ENCODE measurements at places on chromosomes 2 and 18.

DNA sequence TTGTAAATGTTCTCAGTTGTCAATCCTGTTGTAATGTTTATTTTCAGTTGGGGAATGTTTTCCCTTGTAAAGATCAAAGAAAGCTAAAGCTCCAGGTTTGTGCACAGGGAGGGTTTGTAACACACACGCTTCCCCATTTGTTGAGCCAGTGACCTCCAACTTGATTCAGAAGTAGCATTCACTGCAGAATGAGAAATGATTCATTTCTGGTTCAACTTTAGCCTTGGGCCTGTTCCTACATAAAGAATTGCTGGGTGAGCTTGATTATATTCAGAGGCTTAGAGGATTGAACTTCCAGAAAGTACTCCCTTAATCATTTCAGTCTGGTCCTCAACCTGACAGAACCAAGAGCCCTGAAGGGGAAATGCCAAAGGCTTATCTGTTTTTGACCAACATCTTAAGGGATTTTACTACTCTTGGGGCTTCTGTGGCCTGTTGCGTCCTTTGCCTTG lies 70.6 kb upstream of the CAVIN2 start:
- no peak for DNase-seq

DNA sequence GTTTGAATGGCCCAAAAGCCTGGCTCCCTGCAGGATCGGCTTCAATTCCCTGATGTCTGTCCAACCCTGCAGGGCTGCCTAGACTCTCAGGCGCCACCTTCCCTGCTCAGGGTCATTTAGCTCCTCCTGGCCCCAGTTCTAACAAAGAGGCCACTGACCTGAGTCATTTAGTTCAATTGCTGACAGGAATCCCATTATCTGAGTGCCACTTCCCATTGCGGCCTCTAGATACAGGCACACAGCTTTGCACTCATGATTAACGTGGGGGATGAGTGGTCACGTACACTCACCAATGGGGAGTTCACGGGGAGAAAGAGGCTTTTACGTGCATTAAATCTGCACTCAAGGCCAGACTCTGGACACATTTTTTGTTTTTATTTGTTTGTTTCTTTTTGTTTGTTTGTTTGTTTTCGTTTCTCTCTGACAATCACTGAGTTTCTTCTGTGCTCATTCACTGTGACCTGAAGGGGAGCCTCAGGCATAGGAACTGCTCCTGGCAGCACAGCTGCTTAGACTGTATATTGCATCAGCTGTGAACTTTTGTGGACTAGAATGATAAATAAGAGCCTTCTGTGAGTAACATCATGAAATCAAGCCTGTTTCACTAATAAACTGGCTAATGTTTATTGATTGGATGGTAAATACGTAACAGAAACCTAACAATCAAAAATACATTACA lies 118.9 kb upstream of the CTNNA2 start:
- no peak for DNase-seq

- DNase-seq = no peak
Observed at GRCh38 chr2:238498188-238498587, 71.5 kb downstream of the ASB1 start.

DNA sequence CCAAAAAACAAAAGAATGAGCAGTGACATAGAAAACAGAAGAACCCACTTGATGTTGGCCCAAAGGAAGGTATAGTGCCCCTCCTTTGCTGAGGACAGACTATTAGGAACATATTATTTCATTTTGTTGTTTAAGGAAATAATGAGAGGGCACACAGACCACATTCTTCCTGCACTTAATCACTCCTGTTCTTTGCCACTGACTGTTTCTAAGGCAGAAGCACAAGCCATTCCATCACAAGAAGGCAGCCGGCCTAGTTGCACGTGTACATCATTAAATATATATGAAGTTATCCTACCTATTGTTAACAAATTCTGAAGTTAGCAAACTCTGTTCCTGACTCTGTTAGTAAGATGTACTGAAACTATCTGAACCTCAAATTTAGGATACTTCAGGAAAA lies 110.0 kb downstream of the LNPK start:
- DNase-seq = no peak

- DNase-seq = no peak
Observed at GRCh38 chr2:212117926-212118325, 420.7 kb downstream of the ERBB4 start.

- DNase-seq = no peak
Observed at GRCh38 chr2:234435836-234436481, 60.9 kb downstream of the ARL4C start.

GRCh38 chr2:197081294-197081693 lies 154.8 kb upstream of the PGAP1 start:
- DNase-seq = no peak

- DNase-seq = no peak
Observed at GRCh38 chr18:57901825-57902589, 98.9 kb upstream of the ATP8B1 start.

DNA sequence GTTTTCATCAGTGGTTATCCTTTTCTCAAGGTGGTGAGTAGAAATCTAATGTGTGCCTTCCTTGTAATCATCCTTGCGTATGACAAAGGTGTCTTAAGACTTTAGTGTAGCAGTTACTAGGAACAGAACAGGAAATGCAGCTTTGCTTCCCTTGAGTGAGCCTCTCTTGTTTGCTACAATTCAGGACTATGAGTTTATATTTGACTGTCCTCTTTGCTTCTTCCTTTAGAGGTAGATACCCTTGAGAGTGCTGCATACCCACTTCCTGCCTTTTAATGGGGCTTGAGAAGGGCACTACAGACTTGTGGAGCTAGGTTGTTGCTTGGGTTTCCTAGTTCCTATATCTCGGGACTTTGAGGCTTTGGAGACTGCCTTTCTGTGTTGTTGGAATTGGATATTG lies 3.8 kb downstream of the KCNJ13 start:
- DNase-seq = no peak

DNA sequence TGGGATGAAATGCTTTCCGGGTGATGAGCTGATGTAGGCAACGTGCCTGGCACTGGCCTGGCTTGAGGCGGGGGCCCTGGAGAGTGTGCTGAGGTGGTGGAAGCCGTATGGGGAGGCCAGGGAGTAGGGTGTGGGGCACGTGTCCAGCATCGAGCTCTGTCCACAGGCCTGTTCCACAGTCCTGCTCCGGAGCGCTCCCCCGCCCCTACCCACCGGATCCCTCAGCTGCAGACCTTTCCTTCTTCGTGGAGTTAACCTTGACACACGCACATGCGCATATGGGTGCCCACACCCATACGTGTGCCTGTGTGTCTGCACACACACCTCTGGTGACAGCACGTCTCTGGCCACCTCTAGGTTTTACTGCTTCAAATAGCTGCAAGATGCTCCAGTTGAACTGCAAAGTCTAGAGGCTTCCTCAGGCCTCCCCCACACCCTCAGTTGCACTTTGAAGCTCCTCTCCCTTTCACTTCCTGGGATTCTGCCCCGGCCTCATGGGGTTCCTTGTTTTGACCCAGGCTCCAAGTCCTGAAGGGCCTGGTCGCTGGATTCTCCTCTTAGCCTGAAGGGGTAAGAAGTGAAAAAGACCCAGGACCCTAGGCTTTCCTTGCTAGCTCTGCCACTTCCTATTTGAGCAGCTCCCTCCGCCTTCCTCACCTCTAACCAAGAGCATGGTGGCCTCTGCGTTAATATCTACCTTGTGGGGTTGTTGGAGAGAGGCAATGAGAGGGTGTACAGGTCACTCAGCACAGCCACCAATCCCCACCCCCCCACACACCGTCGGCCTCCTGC lies 49.5 kb downstream of the INHBB start:
- no peak for DNase-seq

- DNase-seq = no peak
Observed at GRCh38 chr2:178927173-178927572, 120.0 kb upstream of the TTN start.

DNA sequence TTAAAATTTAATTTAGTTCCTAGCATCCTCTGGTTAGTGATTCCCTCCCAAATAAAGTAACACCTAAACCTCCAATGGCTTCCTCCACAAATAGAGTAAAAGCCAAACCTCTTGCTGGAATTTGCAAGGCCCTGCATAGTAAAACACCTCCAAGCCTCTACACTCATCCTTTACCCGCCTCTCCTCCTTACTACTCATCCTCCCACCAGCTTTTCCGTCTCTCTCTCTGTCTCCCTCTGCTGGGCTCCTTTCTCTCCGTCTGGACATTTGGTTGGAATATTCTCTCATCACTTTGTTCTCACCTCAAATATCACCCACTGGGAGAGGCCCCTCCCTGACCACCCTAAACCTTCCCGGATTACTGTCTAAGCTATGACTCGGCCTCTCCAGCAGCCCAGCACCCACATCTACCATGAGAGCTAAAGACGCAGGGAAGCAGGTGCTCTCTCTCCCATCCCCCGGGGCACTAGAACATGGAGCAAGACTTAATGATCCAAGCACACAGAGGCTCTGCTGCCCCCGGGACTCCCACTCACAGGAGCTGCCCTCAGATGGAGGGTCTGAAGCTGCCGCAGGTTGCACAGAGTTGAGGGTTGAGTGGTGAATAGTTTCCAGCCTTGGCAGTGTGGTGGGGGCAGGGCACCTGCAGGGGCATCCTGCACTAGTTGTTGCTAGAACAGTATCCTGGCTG lies 167.2 kb downstream of the FBXO15 start:
- DNase-seq = no peak

GRCh38 chr2:100321179-100321865 lies 979 bp downstream of the LONRF2 start:
- DNase-seq = peak; percentile 6

GRCh38 chr2:168174756-168175155 lies 72.6 kb downstream of the STK39 start:
- no peak for DNase-seq

GRCh38 chr2:95069465-95069864 lies 44.0 kb downstream of the MAL start:
- DNase-seq = no peak

DNA sequence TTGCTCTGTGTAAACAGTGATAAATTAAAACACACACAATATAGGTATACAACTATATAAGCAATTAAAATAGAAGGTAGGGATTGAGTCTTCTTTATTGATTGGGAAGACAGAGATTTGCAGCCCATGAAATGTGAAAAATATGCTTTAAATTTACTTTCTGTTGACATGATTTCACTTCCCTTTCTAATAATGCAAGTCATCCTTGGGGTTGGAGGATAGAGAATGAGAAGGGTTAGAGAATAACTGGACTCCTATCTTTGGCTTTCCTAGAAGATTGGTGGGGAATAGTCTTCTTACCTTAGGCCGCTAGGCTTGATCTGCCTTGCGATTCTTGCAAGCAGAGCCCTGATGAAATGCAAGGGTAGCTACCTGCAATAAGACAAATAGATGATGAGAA lies 339.8 kb downstream of the NYAP2 start:
- DNase-seq = no peak

DNA sequence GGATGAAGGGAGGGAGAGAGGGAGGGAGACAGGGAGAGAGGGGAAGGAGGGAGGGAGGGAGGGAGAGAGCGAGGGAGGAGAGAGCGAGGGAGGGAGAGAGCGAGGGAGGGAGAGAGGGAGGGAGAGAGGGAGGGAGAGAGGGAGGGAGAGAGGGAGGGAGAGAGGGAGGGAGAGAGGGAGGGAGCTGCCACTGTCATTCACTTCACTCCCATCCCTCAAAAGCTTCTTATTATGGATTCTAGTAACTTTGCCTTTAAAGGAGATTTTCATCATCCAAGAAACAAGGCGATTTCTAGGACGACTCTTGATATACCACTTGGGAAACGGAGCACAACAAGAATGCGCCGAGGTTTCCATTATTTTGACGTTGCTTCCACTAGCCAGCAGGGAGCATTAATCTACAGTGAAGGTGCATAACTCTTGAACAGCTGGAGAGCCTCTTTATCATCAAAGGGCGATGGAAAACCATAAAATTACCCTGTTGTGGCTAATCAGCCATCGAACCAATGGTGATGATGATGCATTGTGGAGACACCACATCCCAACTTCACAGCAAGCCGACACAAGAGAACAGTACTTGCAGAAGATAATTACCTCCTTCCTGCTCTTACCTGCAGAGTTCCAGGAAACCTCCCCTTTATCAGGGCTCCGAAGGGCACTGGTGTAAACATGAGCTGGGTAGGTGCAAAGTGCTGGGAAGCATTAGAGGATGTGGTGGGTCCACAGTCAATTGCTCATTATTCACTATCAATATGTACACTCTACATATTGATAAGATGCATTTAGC lies 130.5 kb downstream of the EIPR1 start:
- no peak for DNase-seq

DNA sequence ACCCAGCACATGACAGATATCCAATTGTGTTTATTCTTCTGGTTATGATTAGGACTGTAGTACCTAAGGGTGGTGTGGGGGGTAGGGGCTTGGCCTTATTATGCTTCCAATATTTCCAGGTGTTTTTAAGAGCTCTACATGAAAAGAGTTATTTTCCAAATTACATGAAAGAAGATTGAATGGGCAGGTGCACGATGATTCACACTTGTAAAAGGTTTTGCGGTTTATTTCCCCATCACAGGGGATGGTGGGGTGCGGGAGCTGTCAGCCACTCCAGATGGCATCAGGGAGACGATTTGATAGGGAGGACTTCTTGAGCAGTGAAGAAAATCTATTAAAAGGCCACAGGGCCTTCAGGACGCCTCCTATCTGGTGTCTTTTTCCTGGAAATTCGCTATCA lies 15.1 kb upstream of the CCBE1 start:
- DNase-seq = no peak

DNA sequence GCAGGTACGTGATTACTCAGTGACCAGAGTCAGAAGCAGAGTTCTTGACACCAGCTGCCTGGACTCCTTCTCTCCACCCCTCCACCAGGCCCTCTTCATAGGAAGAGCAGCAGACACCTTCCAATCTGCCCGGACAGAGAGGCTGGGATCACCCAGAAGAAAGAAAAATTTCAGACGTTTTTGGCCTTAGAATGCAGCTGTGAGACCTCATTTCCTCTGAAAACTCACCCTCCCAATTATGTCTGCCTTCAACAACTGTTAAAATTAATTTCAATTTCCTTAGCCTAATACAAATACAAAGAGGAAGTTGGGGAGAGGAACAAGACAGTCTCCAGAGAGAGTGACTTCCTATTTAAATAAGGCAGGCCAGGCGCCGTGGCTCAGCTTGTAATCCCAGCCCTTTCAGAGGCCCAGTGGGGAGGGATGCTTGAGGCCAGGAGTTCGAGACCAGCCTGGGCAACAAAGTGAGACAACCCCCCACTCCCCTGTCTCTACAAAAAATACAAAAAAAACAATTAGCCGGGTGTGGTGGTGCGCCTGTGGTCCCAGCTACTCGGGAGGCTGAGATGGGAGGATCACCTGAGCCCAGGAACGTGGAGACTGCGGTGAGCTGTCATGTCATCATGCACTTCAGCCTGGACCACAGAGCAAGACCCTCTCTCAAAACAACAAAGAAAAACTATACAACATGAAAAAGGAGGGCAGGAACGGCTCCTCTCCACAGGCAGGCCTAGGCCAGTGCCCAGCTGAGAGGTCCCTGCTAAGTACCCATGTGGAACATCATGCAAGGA lies 1.6 kb downstream of the SLC66A2 start:
- DNase-seq = no peak
